Putamen (tissue), 1 donor: ENCODE measurements at places on chromosomes 4 and X.

DNA sequence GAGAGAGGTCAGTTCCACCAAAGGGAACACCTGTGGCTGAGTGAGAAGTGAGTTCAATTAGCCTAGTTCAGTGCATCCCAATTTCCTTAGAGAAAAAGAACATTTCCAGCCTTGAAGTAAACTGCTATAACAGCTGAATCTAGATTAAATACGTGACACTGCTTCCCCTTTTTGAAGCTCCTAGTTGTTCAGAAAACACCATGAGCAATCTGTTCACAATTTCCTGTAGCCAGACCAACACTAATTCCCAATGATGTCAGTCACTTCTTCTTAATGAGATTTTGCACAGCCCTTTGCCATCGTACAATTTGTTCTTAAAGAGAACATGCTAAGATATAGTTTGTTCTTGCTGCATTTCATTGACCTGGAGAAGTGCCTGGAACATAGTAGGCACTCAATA lies 144.6 kb upstream of the EDNRA start:
- no peak for DNase-seq

- no peak for DNase-seq
Measured at GRCh38 chrX:70338290-70338689, 48.4 kb downstream of the KIF4A start.

DNA sequence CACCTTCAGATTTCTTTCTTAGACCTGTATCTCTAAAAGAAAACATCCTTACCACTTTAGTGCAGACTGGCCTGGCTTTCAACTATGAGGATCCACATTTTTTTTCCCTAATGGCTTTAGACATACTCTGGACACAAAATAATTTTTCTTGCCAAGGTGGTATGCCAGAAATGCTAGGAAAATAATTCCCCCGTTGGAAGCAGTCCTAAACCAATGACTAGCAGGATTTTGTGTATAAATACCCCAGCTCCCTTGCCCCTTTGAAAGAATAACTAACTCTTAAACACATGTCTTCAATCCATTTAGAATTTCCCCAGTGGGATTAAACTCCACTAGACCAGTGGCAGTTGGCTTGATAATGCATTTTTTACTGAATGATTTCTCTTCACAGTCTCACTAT lies 500.5 kb upstream of the FTHL17 start:
- DNase-seq = no peak

DNA sequence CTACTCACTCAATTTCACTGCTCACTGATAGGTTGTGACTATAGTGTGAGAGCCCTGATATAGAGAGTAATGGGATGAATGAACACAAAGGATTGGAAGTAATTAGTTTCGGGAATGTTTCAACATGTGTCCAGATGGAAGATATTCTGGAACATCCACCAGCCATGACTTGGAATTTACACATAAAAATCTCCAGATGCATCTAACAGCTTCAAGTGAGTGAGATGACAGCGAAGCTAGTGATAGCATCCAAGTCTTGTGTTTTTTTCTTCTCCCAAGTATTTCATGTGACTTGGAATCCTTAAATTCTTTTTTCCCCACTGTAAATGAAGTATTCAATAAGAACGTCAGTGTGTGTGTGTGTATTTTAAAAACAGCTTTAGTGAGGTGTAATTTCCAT lies 82.1 kb downstream of the CLDN34 start:
- no peak for DNase-seq

DNA sequence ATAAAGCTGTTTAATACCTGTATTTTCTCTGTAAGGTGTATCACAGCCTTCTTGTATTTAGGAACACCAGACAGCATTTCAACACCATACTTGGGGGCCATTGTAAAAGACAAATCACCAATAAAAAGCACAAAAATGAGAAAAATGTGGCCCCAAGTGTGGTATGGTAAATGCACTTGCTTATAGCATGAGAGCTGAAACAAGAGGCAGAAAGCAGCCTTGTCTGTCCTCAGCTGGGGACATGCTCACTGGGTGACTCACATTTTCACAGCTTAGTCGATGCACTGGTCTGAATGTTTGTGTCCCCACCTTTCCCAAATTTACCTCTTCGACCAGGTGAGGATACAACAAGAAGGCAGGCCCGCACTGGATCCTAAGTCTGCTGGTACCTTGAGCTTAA lies 639.7 kb upstream of the AGA start:
- DNase-seq = no peak
